ENCODE measurements at places on chromosomes 2 and 18.

DNA sequence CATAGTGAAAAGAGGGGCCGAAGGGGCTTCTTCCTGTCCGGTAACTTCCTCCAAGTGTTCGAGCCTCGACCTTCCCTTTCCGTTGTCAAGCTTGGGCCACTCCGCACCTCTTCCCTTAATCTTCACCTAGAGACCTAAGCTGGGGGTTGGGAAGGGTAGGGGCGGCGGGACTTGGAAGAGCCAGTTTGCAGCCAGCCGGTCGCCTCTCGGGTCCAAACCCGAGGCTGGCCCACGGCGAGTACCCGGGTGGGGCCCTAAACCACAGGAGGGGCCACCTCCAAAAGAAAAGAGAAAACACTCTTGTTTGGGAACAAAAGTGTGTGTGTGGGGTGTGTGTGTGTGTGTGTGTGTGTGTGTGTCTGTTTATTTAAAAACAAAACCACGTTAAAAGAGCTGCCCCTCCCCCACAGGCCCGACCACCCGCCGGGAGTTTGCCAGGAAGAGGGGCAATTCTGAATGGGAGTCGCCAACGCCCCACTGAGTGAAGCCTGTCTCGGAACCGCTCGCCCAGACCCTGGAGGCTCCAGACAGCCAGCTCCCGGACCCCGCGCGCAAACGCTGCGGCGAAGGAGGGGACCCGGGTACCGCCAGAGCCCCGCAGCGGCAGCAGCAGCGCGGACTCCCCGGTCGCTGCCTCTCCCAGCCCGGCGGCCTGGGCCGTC, 488 bp upstream of the RHOB start:
- DNase-seq = no peak

DNA sequence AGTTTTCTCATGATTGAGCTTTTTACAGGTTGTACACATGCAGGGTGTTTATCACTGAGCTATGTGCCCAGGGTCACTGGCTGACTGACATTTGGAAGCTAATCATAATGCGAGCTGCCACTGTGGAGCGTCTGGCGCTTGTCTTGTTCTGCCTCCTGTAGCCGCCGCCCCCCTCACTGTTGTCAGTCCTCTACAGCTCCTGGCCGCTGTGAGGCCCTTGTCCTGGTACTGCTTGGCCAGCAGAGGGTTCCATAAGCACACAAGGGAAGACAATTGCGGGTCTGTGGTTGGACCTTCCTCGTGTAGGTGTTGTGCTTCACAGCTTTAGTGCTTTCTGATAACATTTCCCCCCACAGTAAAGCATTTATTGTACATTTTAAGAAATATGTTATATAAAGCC, 105.6 kb upstream of the LDLRAD4 start:
- no peak for DNase-seq

DNA sequence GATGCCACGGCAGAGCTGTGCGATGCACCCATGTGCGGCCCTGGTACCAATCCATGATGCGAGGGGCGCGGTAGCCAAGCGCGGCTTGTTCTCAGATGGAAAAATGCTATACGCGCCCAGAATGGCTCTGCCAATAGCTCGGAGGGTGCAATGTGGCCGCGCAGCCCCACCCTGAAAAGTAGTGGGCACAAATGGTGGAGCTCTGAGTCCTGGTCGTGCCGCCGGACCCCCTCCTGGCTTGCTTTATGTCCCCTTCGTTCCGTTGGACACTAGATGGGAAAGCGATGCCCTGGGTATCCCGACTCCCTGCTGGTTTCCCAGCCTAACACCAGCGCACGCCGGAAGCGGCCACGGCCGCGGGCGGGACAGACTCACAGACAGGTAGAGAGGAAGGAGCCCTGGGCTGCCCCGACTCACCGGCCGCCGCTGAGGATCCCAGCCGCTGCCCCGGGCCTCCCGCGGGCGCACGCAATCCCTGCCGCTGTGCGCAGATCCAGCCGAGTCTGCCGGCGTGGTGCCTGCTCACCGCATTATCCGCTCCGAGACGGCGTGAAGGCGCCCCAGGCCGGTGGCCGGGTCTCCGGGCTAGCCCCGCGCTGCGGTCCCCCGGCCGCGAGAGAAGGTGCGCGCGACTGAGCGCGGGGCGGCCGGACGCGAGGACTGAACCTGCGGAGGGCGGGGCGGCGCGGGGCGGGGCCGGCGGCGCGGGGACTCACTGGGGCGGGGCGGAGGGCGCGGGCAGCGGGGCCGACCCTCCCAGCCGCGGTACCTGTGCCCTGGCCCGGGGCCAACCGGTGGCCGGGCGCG, at the start of gene CDC42EP3:
Gene CDC42EP3, minus strand, starts transcription at position 634 of the 807 bp plus-strand sequence. CDS start 25,055 bp downstream, outside the sequence.
- peak; percentile 19 for DNase-seq

DNA sequence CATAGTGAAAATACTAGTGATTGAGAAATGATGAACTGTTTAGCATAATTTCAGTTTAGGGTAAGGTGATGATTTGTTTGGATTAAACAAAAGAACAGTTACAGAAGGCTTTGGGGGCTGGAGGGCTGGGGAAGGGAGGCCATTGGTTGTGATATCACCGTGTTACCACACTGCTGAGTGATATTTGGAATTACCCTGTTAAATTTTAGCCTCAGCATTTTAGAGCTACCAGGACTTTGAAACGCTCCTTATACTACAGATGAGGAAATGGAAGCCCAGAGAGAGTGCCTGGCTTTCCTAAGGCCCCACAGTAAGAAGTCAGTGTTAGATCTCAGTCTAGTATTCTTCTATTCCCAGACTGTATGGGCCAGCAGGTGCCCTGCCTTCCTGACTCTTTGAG, 15.6 kb downstream of the ARHGEF33 start:
- DNase-seq = no peak

DNA sequence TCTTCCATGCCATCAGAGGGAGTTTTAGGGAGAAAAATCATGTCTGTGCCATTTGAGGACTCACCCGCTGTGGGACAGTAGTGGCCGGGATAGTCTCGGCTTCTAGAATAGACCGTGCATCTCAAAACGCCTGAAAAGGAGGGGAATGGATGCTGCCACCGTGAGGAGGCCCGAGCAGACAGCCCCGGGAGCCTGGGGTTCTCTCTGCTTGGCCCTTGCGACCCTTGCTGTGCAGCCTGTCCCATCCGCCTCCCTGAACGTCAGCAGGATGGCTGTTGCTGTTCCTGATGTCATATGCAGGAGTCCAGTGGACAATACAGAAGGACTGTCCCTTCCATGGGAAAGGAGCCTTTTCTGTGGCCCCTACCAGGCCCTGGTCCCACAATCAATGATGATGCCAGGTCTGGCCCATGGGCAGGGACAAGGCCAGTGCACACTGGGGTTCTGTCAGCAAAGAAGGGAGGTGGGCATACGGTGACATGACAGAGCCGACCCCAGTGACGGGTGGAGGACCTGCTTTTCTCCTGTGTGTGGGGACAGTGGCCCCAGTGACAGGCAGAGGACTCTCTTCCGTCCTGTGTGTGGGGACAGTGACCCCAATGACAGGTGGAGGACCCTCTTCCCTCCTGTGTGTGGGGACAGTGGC, 58.8 kb downstream of the ACKR3 start:
- DNase-seq = no peak
